ENCODE measurements at places on chromosomes 1 and 21.

DNA sequence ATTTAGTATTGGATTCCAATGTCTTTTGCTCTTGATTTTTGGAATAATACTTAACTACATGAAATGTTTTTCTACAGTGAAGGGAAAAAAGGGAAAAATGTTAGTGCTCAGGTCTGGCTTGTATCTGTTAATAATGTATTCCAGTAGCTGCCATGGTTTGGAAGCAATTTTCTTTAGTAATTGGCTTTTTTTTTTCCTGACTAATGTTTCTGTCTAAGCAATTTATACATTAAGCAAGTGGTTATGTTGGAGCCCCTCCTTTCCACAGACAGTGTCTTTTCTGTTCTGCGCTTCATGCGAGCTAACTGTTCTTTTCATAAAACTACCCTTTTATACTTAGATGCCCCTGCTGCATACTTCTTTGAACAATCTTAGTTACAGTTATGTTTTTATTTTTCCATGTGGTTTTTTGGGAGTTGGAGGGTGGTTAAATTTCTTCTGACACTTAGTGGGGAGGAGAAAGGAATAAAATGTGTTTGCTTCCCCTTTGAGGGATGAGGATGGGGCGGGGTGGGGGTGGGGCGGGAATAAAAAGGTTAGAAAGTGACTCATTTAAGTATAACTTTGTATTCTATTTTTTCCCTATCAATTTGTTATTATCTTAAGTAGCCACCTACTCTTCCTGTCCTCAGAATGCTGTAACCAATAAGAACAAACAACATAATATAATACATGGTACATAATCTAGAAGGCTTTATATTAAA is 83.1 kb downstream of the CLIC4 start:
- DNase-seq: no peak

- no peak for DNase-seq
Observed at GRCh38 chr1:70204600-70204999, 779 bp downstream of the LRRC40 start.

GRCh38 chr1:56115701-56116100 is 463.7 kb downstream of the PLPP3 start:
- no peak for DNase-seq

DNA sequence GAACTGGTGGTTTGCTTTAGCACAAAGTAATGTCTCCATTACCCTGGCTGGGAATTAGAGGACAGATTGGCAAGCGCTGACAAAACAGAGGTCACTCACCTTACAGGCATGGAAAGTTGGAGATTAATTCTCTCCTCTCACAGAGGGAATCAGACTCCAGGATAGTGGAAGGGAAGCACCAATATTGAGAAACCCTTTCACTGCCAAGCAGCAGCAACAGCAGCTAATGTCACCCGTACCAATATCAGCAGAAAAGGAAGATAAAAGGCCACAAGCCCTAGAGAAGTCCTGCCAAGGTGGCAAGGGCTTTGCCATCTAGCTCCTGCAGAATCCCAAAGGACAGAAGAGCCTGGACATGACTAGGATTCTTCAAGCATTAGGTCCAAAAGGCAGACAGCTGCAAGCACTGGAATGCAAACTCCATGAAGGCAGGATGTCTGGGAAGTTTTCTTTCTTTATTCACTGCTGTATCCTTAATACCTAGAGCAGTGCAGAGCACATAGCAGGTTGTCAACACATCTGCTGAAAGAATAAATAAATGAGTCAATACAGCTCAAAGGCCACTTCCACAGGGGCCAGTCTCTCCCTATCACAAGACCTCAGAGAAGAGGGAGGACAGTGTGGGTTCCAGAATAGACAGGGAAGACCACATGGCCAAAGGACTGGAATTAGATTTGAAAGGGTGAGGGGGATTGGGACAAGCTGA is 57.2 kb downstream of the ERI3 start:
- peak; percentile 32 for DNase-seq

DNA sequence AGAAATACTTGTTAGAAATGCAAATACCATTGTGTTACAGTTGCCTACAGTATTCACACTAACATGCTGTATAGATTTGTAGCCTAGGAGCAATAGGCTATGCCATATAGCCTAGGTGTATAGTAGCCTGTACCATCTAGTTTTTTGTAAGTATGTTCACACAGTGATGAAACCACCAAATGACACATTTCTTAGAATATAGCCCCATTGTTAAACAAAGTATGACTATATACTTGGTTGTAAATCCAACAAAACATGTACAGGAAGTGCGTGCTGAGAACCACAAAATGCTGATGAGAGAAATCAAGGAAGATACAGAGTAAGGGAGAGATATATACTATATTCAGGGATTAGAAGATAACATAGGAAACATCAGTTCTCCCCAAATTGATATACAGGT is 92.2 kb downstream of the POU2F1 start:
- no peak for DNase-seq

GRCh38 chr1:214377886-214378285 is 96.9 kb downstream of the SMYD2 start:
- no peak for DNase-seq

GRCh38 chr1:54774820-54775498 is 10.6 kb upstream of the PARS2 start:
- no peak for DNase-seq

DNA sequence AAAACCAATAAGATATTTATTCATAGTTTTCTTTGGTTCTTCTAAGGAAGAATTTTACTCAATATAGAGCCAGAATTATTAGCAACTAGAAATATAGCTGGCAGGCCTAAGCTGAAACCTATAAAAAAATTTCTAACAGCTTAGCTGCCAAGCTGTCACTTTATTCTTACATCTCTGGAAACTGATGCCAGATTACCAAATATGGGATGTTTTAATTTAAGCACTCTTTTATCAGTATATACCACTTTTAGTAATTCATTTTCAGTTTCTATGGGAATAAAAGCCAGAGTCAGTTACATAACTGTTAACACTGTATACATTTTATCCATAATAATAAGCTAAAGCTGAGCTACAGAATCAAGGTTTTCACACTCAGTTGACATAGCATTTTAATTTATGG is 68.7 kb upstream of the MPC2 start:
- DNase-seq: no peak

DNA sequence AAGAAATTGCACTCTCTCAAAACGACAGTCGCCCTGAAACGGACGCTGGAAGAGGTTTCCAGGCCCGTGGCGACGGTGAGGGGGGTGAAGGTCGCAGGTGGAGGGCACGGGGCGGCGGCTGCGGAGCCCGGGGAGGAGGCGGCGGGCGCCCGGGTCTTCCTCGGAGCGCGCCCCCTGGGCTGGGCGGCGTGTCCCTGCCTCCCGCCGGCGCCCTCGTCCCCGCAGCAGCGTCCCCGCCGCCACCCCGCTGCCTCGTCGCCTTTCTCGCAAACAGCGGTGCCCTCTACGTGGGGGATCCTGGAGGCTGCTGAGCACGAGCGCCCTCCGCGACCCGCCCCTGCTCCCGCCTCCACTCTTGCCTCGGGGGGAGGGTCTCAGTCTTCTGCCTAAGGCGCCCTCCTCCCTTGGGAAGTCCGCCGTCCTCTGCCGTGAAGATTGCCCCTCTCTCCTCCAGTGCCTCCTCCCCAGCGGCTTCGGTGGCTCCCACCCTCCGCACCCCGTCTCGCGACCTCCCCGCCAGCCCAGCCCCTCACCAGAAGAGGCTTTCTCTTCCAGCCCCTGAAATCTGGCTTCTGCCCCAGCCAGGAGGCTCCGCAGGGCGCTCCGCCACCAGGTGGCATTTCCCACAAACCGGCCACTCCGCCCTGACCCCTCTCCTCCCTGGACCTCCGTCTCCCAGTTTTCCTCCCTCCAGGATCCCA is 227.4 kb downstream of the SDCCAG8 start:
- no peak for DNase-seq

GRCh38 chr1:224375059-224375458 is 18.4 kb downstream of the CNIH4 start:
- DNase-seq: no peak

- no peak for DNase-seq
Observed at GRCh38 chr1:171902527-171902926, 61.2 kb downstream of the DNM3 start.

DNA sequence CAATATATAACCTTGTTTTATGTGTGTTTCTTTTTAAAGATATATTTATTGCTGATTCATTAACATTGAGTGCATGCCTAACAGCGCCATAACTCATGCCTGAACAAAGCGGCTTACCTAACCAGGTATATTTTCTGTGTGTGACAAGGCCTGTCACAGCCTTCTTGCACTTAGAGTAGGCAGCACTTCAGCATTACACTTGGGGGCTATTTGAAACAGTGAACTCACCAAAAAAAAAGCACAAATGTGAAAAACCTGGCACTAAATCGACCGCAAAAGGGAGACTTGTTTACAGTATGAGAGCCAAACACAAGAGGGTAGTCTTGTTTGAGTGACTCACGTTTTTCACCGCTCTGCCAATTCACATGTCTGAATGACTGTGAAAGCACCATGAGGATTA is 111.7 kb downstream of the DISP1 start:
- DNase-seq: no peak

- DNase-seq: no peak
Observed at GRCh38 chr1:239302696-239303095, 83.7 kb upstream of the CHRM3 start.

- no peak for DNase-seq
Observed at GRCh38 chr1:206834711-206835110, 30.7 kb upstream of the IL20 start.

DNA sequence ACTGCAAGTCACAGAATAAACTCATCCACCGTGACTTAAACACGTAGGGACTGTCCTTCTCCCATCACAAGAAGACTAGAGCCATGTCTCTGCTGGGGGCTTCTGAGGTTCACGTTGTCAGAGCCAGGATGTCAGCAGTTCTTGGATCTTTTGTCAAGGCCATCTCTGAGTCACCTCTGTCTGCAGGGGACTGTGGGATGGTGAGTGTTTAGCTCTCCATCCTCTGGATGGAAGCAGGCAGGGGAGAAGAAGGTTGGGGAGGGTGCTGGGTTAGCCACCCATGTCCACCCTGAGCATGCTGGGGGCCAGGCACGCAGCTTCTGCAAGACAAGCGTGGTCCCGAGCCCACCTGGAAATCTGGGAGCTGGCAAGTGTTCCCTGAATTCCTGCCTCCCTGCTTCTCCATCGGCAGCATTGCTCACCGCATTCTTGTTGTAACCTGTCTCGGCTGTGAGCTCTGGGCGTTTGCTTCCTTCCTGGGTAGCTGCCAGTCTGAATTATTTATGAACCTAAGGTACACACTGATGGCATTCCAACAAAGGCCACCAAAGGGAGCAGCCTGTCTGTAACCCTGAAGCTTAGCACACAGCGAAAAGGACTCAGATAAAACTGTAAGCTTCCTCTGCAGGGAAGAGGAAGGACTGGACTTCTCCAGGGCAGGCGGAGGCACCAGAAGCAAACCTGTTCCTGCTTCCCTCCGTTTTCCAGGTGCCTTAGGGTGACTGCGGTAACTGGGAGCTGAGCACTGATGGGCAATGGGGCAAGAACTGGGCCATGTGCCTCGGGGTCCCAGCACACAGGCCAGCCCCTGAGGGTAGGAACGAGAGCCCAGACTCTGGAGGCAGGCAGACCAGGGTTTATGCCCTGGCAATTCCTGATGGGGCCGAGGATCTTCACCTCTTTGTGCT is 88.6 kb downstream of the RIPK4 start:
- peak; percentile 83 for DNase-seq

DNA sequence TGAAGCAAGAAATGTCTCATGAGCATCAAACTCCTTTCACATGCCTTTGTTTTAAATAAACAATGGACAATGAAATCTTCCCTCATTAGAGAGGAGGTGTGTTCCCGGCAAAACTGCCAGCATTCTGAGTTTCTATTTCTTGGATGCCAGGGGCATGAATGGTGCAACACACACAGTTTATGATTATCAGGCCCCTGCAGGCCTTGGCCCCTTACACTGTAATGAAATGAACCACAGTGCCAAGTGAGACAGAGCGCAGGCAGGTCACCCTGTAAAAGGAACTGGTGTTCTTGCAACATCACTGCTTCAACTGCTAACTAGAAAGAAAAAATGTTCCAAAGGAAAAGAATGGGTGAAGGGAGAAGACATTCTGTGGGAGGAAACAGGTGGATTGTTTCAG is 3.8 kb upstream of the PIGC start:
- DNase-seq: no peak

DNA sequence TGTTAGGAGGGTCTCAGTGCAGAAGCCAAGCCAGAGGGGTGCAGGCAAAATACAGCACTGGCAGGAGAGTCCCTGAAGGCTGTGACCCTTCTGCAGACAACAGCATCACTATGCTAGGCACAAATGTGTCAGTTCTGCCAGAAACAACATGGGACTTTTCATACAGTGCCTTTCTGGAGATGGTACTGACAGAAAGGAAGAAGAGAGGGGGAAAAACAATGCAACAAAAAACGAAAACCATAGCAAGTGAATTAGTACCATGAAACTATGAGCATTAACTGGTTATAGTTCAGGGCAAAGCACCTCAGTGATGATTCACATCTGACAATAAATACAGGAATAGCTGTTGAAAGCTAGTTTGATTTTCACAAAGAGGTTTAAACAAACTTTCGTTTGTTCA is 140.8 kb upstream of the NBPF11 start:
- DNase-seq: no peak

GRCh38 chr1:186987769-186988168 is 159.0 kb downstream of the PLA2G4A start:
- DNase-seq: no peak

- DNase-seq: no peak
Observed at GRCh38 chr1:184866991-184867788, 107.1 kb downstream of the NIBAN1 start.

- DNase-seq: peak; percentile 71
Observed at GRCh38 chr1:119737040-119737682, 25.4 kb downstream of the PHGDH start.

- no peak for DNase-seq
Observed at GRCh38 chr1:29827801-29828525, 591.6 kb downstream of the PTPRU start.

- no peak for DNase-seq
Observed at GRCh38 chr1:71210718-71211117, 129.9 kb upstream of the ZRANB2 start.

GRCh38 chr1:63843884-63844283 is 70.1 kb downstream of the ROR1 start:
- no peak for DNase-seq

GRCh38 chr21:38436341-38436740 is 61.9 kb downstream of the ERG start:
- DNase-seq: no peak

GRCh38 chr21:31446226-31446855 is 102.3 kb upstream of the TIAM1 start:
- no peak for DNase-seq

- DNase-seq: no peak
Observed at GRCh38 chr1:27057389-27057788, 44.7 kb upstream of the TENT5B start.

DNA sequence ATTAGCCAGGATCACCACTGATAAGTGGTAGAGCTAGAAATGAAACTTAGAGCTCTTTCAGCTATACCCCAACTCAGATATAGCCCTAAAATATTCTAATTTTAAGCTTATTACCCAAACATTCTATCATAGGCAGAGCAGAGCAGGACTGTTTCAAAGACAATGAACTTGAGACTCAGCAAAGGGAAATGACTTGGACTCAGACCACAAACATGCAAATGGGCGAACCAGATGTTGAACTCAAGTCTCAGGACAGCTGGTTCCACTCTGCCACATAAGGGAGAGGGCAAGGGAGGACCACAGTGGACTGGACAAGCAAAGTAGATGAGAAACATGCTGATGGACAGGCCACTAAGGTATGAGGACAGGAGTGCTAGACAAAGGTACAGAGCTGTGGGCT is 315.3 kb downstream of the OMA1 start:
- DNase-seq: no peak

- peak; percentile 46 for DNase-seq
Observed at GRCh38 chr1:235919833-235920441, 53.2 kb upstream of the LYST start.
